DMS79 treated with DMSO at 0.1 percent for 48 hours (cell line): ENCODE measurements at places on chromosomes 4 and X.
A peak's percentile ranks its signal among the peaks of the same experiment; 100 is the strongest.

DNA sequence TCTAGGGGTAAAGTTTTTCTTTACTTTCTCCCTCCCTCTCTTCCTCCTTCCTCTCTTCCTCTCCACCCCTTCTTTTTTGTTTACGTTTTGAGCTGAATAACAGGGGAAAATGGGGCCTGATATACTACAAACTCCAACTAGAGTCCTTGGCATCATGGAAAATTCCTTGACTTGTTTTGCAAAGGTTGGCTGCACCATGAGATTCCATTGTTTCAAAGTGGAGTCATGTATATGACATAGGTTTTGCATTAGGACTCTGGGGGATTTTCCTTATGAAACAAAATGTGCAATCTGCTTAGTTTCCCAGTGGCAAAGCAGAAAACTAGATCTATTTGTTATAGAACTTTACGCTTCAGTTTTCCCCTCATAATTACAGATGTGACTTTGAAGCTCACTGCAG is 233.5 kb upstream of the PGRMC2 start:
- DNase-seq = no peak

DNA sequence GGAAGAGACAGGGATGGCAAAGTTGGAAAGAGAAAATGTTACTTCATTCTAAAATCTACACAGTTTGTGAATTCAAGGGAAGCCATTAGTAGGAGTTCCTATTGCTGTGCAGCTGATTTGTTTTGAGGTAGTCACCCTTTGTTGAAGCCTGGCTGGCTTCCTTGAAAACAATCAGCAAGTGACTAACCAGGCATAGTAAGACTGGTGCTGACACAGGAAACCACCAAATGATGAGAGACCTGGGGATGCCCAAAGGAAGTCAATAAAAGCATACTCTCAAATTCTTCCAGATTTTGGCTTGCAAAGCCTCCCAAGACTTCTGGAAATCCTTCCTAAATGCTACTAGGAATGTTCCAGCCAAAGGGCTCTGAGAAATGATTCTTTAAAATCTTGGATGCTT is 23.9 kb upstream of the PRDM8 start:
- DNase-seq = no peak

- DNase-seq = no peak
These were observed 58.3 kb upstream of the DHRSX start for GRCh38 chrX:2559124-2559523.

DNA sequence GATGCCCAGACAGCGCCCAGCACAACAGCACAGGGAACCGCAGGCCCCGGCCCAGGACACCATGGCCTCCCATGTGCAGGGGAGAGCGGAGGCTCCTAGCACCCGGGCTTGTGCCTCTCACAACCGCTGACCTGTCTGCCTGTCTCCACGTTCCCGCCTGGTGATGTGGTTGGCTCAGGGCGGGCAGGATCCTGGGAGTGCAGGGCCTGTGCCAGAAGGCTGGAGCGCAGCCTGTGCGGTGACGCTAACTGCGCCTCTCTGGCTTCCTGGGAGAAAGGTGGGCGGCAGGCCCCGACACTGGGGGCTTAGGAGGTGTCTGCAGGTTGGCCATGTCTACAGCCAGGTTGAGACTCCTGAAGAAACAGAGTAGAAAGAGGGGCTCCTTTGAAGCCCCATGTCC is 48.7 kb downstream of the CPZ start:
- DNase-seq = no peak

DNA sequence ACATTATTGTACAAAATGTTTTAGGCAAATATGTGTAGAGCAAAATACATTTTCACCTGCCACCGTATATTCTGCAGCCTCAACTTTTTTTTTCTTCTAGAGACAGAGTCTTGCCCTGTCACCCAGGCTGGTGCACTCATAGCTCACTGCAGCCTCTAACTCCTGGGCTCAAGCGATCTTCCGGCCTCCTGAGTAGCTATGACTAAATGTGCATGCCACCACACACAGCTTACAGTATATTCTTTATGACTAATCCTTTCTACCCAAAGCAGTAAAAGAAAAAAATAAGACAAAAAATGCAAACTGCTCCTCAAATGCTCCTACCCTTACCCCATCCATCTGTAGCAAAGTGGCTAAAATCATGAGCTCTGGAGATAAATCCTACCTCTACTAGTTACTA is 426.3 kb downstream of the KCNIP4 start:
- no peak for DNase-seq

DNA sequence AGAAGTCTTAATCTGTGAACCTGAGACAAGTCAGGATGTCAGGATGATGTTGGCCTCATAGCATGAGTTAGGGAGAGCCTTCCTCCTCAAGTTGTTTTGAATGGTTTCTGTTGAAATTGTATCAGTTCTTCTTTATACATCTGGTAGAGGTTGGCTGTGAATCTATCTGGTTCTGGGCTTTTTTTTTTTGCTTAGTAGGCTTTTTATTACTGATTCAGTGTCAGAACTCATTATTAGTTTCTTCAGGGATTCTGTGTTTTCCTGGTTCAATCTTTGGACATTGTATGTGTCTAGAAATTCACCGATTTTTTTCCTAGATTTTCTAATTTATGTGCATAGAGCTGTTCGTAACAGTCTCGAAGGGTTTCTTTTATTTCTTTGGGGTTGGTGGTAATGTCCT is 14.9 kb downstream of the GLUD2 start:
- no peak for DNase-seq

GRCh38 chr4:43379016-43379415 is 486.5 kb downstream of the GRXCR1 start:
- DNase-seq = no peak

DNA sequence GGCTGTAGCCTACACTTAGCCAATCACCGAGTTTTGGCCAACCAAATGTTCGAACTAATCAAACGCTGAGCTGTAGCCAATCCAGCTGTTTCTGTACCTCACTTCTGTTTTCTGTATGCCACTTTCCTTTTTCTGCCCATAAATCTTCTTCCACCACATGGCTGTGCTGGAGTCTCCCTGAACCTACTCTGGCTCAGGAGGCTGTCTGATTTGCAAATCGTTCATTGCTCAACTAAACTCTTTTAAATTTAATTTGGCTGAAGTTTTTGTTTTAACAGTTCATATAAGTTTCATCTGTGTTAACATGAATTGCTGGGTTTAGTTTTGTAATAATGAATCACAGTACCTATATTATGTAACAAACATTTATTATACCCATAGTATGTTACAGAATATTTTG is 160.7 kb upstream of the PCDH7 start:
- DNase-seq = no peak

DNA sequence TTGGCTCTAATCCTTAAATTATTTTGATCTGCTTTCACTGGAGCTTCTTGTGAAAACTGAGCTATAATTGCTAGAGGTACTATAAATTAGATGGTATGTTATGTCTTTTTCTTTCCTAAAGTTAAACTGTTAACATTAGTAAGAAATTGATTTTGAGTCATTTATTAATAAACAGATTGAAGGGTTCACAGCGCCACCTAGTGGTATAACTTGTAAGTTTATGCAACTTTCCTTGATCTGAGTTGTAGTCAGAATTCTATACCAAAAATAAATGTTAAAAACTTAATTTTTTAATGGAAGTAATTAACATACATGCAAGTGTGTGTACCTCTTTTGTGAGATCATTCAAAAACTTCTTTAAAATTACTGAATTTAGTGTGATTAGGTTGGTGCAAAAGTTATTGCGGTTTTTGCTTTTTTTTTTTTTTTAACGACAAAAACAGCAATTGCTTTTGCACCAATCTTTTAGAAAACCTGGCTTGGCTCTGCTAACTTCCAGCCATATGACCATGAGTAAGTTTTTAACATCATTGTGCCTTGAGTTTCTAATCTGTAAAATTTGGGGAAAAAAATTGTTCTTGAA is 151.5 kb downstream of the CENPC start:
- DNase-seq = peak; percentile 11
